CD4-positive, alpha-beta T cell (primary cell): ENCODE measurements at places on chromosomes 16 and 17. TPM values are rescaled to one million over a fixed set of nuclear protein-coding genes. Genes with fewer than 3 reads are reported as not detected.

DNA sequence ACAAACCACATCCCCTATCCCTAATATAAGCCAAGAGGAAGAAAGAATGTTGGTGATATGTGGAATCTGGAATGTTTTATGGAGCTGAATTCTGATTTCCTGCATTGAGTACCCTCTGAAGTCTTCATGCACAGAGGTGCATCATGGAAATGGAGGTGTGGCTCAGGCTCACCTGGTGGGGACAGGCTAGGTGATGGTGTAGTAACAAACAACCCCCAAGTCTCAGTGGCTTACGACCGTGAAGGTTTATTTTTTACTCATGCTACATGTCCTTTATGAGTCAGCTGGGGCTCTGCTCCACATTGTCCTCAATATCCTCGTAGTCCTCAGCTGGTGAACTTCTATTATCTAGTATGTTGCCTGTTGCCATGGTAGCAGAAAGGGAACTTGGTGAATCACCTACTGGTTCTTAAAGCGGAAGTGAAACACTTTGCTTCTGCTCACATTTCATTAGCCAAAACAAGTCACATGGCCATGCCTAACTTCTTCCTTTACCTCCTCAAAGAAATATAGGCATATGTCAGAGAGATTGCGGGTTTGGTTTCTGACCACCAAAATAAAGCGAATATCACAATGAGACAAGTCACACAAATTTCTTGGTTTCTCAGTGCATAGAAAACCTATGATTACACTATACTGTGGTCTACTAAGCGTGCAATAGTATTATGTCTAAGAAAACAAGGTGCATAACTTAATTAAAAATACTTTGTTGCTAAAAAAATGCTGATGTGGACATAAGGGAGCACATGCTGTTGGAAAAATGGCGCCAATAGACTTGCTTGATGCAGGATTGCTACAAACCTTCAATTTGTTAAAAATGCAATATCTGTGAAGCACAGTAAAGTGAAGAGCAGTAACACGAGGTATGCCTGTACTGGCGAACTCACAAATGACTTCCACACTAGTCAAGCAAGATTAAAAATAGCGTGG lies at the start of gene PMFBP1:
PMFBP1 (minus strand) TSS at position 51 of the 930 bp plus-strand sequence. CDS start 947 bp downstream, outside the sequence.
- no peaks in the 10 kb centered on the region for H3K36me3 ChIP-seq
- no peak within 1 kb of the TSS for H3K4me3 ChIP-seq
- no peaks in the 10 kb centered on the region for H3K4me1 ChIP-seq
- no peaks in the 10 kb centered on the region for H3K27me3 ChIP-seq
- H3K27ac ChIP-seq: no peak within 1 kb of the TSS

GRCh38 chr17:59668816-59669215 lies 38.4 kb downstream of the PTRH2 start:
- no peaks in the 10 kb centered on the region for H3K4me1 ChIP-seq
- peaks cover 87% of the 10 kb centered on the region for H3K36me3 ChIP-seq
- no peak overlapping the region for H3K4me3 ChIP-seq

DNA sequence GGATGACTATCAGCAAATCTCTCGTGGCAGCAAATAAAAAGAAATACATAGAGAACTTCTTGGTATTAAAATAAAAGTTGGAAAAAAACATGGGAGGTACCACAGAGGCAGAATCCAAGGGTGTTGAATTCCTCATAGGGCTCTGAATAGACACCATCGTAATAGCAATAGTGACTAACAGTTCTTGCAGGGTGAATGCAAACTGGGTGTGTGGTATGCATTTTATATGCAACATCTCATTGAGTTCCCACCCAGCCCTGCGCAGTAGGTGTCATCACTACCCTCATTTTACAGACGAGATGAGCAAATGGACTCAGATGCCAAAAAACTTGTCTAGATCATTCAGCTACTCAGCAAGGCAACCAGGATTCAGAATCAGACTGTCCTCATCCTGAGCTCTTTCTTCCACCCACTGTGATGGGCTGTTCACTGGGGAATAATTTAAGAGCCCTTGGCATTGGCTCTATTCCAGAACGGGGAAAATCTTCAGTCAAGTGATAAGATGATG lies 354.6 kb upstream of the CDH11 start:
- H3K4me1 ChIP-seq: no peaks in the 10 kb centered on the region
- no peaks in the 10 kb centered on the region for H3K27me3 ChIP-seq
- H3K4me3 ChIP-seq: no peak overlapping the region
- no peak for DNase-seq
- H3K27ac ChIP-seq: no peak overlapping the region

DNA sequence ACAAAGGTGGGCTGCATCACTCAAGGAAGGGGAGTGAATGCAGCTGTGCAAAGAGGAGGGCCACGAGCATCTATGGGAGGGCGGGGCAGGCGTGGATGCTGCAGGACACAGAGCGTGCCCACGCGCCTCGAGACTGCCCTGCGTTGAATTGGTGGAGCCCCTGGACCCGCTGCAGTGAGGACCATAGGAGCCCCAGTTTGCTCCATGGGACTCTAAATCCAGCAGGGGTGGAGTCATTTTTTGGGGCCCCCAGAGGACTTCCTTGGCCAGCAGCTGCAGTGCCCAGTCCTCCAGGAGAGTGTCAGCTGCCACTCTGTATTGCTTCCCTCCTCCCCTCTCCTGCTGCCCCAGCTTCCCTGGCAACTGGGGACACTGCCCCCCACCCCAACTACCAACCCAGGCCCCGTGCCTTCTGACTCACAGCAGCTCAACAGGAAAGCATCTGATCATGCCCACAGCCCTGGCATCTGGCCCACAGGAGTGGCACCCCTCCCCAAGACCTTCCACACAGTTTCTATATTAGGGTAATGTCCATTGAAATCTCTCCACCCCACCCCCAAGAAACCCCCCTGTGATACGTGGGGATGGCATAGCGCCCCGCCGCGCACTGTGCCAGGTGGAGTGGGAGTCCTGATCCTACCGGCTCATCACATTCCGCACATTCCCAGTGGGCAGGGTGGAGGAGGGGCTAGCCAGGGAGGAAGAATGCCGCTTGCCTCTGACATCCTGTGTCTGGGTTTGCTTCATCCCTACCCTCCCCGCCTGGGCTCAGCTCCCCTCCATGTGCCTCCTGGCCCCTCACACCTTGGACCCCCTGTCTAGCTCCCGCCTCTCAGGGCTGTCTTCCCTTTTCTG lies 27.8 kb upstream of the ITGA3 start:
- no peaks in the 10 kb centered on the region for H3K36me3 ChIP-seq
- peaks cover 12% of the 10 kb centered on the region for H3K4me1 ChIP-seq
- peaks cover 20% of the 10 kb centered on the region for H3K27me3 ChIP-seq
- H3K4me3 ChIP-seq: no peak overlapping the region
- no peak for DNase-seq

DNA sequence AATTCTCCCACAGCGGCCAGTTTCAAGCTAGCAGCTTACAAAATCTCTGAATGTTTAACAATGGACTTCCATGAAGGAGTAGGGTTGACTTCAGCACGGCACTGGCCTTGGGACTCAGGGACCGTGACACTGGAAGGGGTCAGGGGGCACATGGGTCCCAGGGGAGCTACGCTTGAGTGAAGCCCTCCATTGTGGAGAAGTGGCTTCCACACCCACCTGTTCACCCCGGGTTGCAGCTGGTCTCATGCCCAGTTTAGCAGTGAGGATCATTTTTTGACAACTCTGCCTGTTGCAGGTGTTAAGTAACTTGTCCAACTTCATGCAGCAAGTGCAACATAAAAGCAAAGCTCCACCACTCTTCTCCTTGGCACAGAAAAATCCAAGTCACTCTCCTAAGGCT lies 510.2 kb downstream of the CDH13 start:
- peak overlapping the region; percentile 44 for H3K4me3 ChIP-seq
- H3K36me3 ChIP-seq: no peaks in the 10 kb centered on the region

GRCh38 chr16:24918641-24919040 lies 72.9 kb downstream of the SLC5A11 start:
- H3K4me3 ChIP-seq: no peak overlapping the region
- no peak for DNase-seq
- no peak overlapping the region for H3K27ac ChIP-seq
- no peaks in the 10 kb centered on the region for H3K27me3 ChIP-seq

The LPO gene
- not detected for total RNA-seq

The TEKT1 gene
- total RNA-seq: not detected

The CNGB1 gene
- total RNA-seq: not detected

DNA sequence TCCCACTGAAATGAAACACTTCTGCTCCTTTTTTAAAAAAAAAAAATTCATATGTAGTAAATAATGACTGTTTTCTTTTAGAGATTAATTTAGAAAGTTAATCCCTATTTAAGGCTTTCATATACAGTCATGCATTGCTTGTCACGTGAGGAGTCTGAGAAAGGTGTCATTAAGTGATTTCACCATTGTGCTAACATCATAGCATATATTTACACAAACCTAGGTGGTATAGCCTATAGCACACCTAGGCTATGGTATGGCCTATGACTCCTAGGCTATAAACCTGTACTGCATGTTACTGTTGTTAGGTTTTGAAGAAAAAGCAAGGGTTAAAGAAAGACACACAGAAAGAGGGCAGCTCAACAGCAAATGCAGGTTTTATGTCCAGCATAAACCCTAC lies 13.7 kb downstream of the PPY start:
- H3K4me1 ChIP-seq: peaks cover 17% of the 10 kb centered on the region
- no peak for DNase-seq
- H3K27me3 ChIP-seq: peaks cover 4% of the 10 kb centered on the region
- no peaks in the 10 kb centered on the region for H3K36me3 ChIP-seq
- H3K27ac ChIP-seq: no peak overlapping the region

DNA sequence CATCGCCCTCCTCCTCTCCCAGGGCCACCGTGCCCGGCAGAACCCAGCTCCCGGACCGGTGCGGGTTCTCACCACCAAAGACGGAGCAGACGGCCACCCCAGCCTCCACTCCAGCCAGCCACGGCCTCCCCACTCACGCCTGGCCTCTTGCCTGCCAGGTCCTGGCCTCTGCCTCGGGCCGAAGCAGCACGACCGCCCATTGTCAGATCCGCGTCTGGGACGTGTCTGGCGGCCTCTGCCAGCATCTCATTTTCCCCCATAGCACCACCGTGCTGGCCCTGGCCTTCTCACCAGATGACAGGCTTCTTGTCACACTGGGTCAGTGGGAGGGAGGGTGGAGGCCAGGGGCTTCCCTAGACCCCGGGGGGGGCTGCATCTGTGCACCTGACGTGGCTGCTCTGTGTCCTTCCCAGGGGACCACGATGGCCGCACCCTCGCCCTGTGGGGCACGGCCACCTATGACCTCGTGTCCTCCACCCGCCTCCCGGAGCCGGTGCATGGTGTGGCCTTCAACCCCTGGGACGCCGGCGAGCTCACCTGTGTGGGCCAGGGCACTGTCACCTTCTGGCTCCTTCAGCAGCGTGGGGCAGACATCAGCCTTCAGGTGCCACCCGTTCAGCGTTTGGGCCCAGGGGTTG lies 6.6 kb upstream of the RHOT2 start:
- H3K4me1 ChIP-seq: peaks cover 16% of the 10 kb centered on the region
- no peak overlapping the region for H3K27ac ChIP-seq
- no peaks in the 10 kb centered on the region for H3K36me3 ChIP-seq
- no peak overlapping the region for H3K4me3 ChIP-seq

The TPSD1 gene
- not detected for total RNA-seq
